ENCODE measurements at places on chromosomes 16 and 17.
A peak's percentile ranks its signal among the peaks of the same experiment; 100 is the strongest.

DNA sequence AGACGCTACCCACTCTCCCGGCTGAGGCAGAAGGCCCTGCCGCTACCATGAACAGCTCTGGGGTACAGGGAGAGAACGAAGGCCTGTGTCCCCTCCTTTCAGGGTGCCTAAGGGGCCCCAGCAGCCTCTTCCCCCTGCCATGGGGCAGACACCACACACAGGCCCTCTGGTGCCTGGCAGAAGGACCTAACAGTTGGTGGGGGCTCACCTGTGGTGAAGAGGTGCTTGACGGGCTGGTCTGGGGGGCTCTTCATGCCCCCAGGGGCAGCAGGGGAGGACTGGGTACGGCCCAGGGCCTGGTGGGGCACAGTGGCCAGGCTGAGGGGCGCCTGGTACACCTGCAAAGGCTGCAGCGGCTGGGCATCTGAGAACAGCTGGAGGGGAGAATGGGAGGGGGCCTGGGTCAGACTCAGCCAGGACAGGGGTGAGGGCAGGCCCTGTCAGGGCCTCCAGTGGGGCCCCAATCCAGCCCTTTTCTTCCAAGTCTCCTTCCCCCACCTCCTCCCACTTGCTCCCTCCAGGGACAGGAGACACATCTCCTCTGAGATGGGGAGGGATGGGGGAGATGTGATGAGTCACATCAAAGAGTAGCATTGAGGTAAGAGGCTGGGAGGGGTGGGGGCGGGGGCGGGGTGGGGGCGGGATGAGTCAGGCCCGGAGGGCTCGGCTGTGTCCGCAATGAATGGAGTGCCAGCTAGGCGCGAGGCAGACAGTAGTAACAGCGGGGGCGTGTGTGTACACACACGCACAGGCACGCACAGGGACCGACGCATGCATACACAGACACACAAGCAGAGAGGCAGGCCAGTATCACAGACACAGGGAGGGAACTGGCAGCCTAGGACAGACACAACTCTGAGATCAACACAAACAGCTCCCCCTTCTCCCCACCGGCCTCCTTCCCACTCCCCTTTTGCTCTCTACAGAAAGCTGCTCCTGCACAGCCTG, 16.1 kb downstream of the G6PC3 start:
- peak; percentile 96 for DNase-seq

GRCh38 chr17:19301973-19302372, 60.5 kb downstream of the B9D1 start:
- DNase-seq: no peak

- no peak for DNase-seq
These were observed 11.8 kb downstream of the NKD1 start for GRCh38 chr16:50559804-50560514.

GRCh38 chr17:73290399-73291259, 21.2 kb downstream of the CDC42EP4 start:
- DNase-seq: no peak

- no peak for DNase-seq
These were observed 10.2 kb downstream of the POLR2C start for GRCh38 chr16:57472665-57473060.

DNA sequence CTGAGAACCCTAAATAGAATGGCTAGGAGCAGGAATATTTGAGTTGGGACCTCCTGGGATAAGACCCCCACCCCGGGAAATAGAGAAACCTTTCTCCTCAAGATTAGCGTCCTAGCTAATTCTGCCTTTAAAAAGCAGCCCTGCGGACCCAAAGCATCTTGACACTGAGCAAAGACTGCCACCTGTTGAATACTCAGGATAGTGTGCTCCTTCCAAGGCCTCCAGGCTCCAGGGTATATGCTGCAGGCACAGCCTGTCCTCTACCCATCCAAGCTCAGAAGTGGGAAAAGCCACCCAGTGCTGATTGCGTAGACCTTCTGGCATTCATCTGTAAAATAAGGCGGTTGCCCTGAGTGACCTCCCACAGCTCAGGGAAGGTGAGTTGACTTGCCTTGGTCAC, 456.2 kb upstream of the DYNLRB2 start:
- peak; percentile 53 for DNase-seq

- no peak for DNase-seq
These were observed 117.3 kb downstream of the SDK2 start for GRCh38 chr17:73526952-73527351.

DNA sequence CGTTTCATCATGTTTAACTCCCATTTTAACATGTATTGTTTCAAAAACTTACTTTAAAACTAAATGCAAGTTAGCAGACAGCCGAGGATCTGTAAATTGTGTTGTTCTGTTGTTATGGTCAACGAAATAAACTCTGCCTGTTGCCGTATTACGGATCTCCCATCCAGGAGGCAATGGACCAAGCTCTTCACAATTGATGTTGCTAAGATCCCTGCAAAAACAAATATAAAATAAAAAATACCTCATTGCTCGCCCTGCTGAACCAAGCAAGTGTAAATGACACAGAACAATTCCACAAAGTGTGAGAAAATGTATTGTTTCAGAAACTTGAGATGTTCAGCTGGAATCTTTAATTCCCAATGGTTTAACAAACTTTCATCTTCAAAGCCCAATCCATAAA, 65.0 kb downstream of the CEP95 start:
- DNase-seq: no peak

DNA sequence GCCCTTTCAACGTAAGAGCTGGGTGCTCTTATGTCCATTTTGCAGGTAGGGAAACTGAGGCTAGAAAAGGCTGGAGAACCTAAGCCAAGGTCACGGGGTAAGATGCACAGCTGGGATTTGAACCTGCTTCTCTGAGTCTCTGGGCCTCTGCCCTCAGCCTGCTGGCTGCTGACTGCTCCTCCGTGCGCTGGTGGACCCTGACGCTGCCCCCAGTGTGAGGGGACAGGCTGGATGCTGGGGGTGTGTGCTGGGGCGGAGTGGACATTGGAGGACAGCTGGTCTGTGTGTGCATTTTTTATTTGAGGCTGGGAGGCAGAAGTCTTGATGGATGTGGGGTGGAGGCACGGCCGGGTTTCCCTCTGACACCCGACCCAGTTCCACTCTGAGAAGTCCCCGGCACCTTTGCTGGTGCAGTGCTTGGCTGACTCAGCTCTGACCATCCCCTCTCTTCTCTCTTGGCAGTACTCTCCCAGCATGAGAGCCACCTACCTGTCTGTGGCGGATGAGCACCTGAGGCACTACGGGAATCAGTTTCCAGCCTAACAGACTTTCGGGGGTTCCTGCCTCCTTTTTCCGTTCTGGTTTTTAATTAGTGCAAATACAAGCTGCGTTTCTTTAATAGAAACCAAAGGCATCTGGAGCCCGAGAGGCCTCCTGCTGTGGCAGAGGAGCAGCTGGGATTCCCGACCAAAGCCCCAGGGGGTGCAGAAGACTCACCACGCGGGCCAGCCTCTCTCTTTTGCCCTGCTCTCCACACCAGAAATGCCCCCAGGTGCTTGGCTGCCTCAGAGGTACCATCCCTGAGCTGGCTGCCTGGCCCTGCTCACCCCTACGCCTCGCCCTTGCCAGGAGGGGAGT, 14.1 kb upstream of the DNAI2 start:
- no peak for DNase-seq

DNA sequence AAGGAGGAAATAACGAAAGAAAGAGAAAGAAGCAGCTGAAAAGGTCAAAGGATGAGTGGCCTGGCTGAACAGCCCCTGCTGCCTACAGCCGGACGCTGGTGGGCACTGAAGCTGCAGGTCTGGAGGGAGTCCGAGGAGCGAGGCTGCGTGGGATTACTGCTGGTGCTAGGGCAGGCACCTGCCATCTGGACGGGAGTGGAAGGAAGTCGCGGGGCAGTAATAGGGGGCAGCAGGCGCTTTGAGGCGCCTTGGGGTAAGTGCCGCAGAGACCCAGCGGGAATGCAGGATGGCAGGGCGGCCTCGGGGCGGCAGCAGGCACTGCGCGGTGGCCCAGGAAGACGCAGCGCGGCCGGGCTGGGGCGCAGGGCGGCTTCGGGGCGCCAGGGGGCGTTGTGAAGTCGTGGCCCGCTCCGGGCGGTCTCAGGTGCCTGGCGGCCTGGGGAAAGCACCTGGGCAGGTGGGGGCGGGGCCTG, 303 bp upstream of the SCNN1G start:
- DNase-seq: peak; percentile 23

DNA sequence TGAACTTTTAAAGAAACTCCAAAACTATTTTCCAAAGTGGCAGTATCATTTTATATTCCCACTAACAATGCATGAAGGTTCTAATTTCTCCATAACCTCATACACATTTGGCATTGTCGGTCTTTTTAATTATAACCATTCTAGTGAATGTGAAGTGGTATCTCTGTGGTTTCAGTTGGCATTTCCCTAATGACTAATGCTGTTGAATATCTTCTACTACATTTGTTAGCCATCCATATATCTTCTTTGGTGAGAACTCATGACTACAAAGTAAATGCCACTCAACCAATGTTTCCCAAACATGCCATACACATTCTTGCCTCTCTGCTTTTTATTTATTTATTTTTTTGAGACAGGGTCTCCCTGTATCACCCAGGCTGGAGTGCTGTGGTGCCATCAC, 31.7 kb upstream of the TAOK1 start:
- peak; percentile 15 for DNase-seq

DNA sequence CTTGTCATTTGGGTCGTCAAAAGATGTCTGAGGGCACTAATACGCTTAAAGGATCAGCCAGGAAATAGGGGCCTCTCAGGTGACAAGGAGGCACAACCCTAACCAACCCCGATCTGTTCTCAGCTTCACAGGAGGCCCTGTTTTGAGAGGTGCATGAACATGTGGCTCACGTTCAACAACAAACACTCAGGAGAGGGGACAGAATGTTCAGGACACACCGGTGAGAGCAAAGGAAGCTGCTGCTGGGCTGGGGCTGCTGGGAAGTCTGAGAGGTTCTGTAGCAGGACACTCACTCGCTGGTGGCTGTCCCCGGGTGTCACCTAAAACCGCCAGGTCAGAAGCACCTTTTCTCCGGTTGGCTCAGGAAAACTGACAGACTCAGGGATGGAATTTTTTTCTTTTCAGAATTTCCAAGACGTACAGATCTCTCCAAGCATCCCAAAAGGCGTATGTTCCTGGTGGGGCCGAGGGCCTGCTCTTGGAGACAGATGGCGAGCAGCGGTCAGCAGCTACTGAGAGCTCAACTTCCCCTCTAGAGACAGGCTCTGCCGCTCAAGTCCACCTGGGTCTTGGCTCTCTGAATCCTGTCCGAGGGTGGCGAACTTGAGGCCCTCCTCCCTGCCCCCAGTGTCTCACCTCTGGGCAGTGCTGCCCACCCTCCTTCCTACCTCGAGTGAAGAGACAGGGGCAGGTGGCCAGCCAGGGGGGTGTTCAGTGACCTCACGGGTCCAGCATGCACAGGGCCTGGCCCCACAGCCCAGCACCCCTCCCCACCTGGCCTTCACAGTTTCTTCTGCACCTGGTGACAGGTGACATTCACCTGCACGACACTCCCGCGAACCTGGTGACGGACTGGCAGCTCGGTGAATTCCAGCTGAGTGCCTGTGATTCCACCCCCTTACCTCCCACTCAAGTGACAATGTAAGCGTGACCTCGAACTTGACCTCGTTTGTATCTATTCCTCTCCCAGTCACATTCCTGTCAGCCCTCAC, 22.9 kb downstream of the CLUH start:
- DNase-seq: no peak

DNA sequence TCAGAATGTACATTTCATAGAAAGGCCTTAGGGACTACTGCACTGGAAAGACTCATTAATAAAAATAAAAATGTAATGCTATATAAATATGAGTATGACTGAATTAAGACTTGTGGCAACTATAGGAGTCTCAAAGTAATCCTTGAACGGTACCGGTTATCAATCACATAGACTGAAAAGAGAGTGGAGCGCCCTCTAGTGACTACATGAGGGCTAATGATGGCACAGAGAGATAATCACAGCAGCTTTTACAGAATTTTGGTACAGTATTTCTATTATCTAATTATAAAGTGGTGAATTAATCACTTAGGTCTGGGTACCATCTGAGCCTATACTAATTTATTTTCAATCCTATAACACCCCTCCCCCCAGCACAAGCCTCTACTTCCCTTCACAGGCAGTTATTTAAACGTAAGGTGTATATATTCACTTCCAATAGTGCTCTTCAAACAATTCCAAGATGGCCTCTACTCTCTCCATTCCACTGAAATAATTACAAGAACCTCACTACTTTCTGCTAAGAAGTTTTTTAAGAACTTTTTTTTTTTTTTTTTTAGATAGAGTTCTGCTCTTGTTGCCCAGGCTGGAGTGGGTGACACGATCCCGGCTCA, 40.7 kb upstream of the ANKFY1 start:
- peak; percentile 56 for DNase-seq
